A549 treated with Mapracorat at 1 μM for 4 hours (cell line): ENCODE measurements at places on chromosomes 13 and 19. TPM values are rescaled to one million over a fixed set of nuclear protein-coding genes. Genes with fewer than 3 reads are reported as not detected.

PSG11 gene
- total RNA-seq, result not detected in 5 replicates

CSNK1A1L gene
- total RNA-seq, result not detected in 5 replicates

C13orf42 gene
- not detected in 5 replicates for total RNA-seq

CDX2 gene
- total RNA-seq, result 0.57 to 1.4 TPM (median 0.60 TPM) in 5 replicates

OR7D2 gene
- total RNA-seq, result not detected in 5 replicates

SYCN gene
- total RNA-seq, result not detected in 5 replicates

RNF113B gene
- not detected in 5 replicates for total RNA-seq

SPHK2 gene
- 10.0 to 16.5 TPM (median 13.6 TPM) in 5 replicates for total RNA-seq

C19orf12 gene
- total RNA-seq, result 39.7 to 52.7 TPM (median 49.9 TPM) in 5 replicates

ZNF628 gene
- 2.9 to 8.5 TPM (median 5.4 TPM) in 5 replicates for total RNA-seq

ZNF284 gene
- total RNA-seq, result 0.23 to 0.58 TPM (median 0.36 TPM) in 5 replicates

ZC3H4 gene
- total RNA-seq, result 20.0 to 23.4 TPM (median 21.8 TPM) in 5 replicates

ZNF418 gene
- 0.52 to 1.7 TPM (median 1.1 TPM) in 5 replicates for total RNA-seq

F2RL3 gene
- not detected in 5 replicates for total RNA-seq

SIGLEC8 gene
- not detected in 5 replicates for total RNA-seq

TRIP10 gene
- total RNA-seq, result 77.2 to 96.3 TPM (median 91.7 TPM) in 5 replicates

TMPRSS9 gene
- 0.04 to 0.08 TPM (median 0.05 TPM) in 3 of 5 replicates, not detected in the others for total RNA-seq

RAB3A gene
- total RNA-seq, result 0.41 to 1.1 TPM (median 0.77 TPM) in 5 replicates

CPAMD8 gene
- 0.08 to 0.13 TPM (median 0.13 TPM) in 3 of 5 replicates, not detected in the others for total RNA-seq

ICAM3 gene
- total RNA-seq, result 5.4 to 10.2 TPM (median 8.5 TPM) in 5 replicates

SIGLEC12 gene
- total RNA-seq, result not detected in 5 replicates

AMH gene
- total RNA-seq, result 7.6 to 24.5 TPM (median 15.3 TPM) in 5 replicates

CCDC8 gene
- total RNA-seq, result not detected in 5 replicates

ADAMTS10 gene
- 8.4 to 14.6 TPM (median 12.2 TPM) in 5 replicates for total RNA-seq

CYP4F3 gene
- total RNA-seq, result 2.3 to 4.0 TPM (median 3.3 TPM) in 5 replicates

ZNF471 gene
- total RNA-seq, result 0.02 to 0.13 TPM in 2 of 5 replicates, not detected in the others
